ENCODE measurements at places on chromosomes 3 and 15.

DNA sequence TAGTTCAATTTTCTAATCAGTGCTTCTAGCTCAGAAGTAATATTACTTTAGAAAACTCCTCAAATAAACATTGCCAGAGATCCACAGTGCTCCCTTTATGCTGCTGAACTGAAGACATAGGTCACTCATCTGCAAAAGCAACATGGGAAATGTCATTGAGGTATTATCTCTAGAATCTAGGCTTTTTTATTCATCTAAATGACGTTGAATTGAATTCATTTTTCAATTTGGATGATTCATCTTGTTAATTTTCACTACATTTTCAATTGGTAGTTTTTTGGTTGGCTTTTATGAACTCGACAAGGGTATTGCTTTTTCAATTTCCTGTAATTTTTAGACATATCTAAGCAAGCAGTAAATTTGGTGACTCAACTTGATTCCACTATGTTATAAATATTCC, 275.4 kb downstream of the NFKBIZ start:
- DNase-seq, result no peak

- DNase-seq, result no peak
Observed at GRCh38 chr15:38168467-38169070, 84.1 kb upstream of the SPRED1 start.

- DNase-seq, result no peak
Observed at GRCh38 chr15:71060983-71061382, 54.3 kb upstream of the THSD4 start.

DNA sequence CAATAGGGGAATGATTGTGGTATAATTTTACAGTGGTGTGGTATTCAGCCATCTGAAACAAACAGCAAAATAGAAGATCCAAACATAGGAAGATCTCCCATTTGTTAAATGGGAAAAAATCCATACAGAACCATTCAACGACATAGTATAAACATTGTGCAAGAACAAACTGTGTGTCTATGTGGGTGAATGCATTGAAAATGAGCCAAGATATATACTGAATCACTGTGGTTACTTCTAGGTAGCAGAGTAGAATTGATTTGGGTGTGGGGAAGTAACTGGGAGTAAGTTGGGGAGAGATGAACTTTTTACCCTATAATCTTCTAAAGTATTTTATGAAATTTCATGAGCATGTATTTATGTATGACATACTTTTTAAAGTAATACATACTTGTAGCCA, 123.1 kb upstream of the UMPS start:
- no peak for DNase-seq

GRCh38 chr15:98909968-98910885, 97.4 kb downstream of the PGPEP1L start:
- DNase-seq, result no peak

GRCh38 chr3:58562498-58562897, 14.7 kb downstream of the FAM107A start:
- no peak for DNase-seq

DNA sequence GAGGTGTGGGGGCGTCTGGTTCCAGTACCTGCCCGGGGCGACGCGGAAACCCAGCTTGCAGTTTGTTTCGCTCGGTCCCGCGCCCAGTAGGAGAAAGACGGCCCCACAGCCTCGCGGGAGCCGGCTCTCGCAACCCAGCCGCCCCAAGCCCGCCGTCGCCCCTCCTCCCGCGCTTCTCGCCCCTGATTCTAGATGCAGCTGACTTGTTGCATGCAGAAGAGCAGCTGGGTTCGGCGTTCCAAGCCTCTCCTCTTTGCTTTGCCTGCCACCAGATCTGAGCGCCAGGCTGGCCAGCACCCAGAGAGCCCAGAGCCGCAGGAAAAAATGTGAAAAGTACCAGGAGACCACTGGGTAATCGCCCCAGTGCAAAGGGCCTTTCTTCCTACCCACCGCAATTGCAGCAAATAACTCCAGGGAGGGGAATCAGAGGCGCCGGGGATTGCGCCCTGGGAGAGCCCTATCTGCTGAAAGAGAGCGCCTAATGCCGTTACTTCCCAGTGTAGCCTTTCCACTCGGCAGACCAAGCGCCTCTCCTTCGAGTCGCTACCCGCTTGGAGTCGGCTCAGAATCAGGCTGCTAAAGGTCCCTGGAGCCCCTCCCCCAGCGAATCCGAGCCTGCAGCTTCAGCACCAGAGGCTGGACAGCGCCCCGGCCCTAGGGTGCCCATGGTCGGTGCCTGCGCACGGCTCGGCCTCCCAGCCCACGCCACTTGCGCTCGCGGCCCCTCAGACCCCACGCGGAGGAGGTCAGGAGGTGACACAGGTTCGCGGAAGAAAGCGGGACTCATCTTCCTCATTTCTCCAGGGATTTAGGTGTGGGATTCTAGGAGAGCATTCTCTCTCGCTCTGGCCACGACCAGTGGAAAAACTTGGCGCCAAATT, 15.7 kb upstream of the AEN start:
- DNase-seq, result peak; percentile 73

DNA sequence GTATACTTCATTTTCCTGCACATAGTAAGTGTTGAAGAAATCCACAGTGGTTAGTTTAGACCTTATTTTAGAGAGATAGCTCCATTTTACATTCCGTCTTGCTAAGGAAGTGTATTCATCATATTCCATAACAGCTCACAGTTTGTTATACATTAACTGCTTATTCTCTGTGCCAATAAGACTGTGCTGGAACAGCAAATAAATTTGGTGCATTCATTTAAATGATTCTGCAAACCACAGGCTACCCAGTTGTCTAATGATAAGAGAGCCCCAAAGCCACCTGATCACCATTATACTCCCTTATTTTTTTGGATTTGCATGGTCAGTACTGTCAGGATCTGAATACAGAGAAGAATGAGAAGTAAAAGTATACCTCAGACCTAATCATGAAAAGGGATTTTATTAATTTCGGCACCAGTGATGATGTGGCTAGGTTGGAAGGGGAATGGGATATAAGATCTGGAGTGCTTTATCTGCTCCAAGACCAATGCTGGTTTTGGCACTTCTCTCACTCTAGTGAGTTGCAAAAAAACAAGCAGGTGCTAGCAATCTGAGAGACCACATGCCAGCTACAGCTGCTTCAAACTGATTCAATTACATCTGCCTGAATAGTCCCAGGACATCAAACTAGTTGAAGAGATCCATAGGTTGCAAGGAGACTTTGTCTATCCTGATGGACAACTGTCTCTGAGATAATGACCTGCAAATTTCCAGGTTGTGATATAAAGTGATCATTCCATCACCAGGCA, 254.8 kb downstream of the ZBTB20 start:
- no peak for DNase-seq

- peak; percentile 95 for DNase-seq
Observed at GRCh38 chr15:90234096-90234988, at the start of gene GDPGP1. GDPGP1 (plus strand) TSS chr15:90234209; CDS start chr15:90240909, 6,700 bp downstream.

GRCh38 chr3:117545484-117545883, 835.9 kb downstream of the TUSC7 start:
- no peak for DNase-seq

- no peak for DNase-seq
Observed at GRCh38 chr15:71337197-71337845, 222.1 kb downstream of the THSD4 start.

DNA sequence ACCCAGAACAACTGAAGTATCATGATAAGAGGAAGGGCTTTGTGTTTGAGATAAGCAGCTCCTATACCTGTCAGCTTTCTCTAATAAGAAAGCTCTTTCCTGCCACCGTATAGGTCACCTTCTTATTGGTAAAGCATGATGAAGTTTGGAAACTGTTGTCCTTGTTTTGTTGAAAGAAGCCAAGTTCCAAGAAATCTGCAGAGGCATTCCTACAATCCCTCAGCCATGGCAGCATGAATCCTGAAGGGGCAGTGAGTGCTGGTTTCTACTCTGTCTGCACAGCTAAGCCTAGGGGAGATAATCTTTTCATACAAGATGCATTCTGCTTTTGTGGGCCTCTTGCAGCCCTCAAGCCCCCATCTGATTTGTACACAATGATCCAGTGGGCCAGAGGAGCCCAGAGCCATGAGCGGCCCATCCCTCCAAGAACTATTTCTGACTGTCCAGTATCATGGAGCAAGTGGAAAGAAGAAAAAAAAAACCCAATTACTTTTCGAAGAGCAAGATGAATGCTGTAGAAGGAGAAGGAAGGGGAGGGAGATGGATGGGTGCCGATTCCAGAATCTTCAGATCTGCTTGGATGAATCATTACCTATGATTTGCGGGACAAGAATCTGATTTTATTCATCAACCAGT, 1.9 kb upstream of the THBS1 start:
- DNase-seq, result no peak

GRCh38 chr15:61307474-61307873, 78.4 kb upstream of the RORA start:
- no peak for DNase-seq

GRCh38 chr15:101173233-101174119, 78.4 kb downstream of the CHSY1 start:
- no peak for DNase-seq

DNA sequence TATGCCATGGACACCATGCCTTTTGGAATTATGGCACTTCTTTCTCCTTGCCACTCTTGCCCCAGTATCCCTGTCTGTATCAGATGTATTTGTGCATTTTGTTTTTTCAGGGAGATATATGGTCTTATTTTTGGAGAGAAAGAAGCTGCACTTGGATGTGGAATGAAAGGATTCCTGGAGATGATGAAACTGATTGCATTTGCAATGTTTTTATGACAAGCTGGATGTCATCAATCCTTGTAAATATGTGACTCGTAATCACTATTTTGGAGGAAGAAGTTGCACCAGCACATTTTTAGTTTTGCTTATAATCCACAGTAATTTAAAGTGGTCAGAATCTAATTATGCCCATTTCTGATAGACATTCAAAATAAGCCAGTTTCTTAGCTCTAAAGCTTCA, 165.0 kb downstream of the NR1D2 start:
- no peak for DNase-seq

GRCh38 chr3:42665050-42665878, 11.8 kb downstream of the ZBTB47 start:
- DNase-seq, result no peak

DNA sequence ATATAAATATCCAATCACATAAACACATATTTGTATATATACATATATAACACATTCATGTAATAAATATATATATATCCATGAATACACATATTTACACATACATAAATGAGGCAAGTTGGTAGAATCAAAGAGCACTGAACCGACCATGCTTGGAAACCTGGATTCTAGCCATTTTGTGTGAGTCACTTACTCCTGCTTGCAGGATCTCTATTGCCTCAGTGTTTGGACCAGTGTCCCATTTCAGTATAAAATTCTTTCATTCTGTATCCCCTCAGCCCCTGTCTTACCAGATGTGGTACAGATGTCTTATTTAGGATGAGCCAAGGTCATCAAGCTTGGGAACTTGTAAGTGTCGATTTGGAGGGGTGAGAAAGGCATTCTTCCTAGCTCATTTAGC, 391.4 kb upstream of the FRG2C start:
- DNase-seq, result no peak

- no peak for DNase-seq
Observed at GRCh38 chr3:153760948-153761347, 360.2 kb upstream of the ARHGEF26 start.

DNA sequence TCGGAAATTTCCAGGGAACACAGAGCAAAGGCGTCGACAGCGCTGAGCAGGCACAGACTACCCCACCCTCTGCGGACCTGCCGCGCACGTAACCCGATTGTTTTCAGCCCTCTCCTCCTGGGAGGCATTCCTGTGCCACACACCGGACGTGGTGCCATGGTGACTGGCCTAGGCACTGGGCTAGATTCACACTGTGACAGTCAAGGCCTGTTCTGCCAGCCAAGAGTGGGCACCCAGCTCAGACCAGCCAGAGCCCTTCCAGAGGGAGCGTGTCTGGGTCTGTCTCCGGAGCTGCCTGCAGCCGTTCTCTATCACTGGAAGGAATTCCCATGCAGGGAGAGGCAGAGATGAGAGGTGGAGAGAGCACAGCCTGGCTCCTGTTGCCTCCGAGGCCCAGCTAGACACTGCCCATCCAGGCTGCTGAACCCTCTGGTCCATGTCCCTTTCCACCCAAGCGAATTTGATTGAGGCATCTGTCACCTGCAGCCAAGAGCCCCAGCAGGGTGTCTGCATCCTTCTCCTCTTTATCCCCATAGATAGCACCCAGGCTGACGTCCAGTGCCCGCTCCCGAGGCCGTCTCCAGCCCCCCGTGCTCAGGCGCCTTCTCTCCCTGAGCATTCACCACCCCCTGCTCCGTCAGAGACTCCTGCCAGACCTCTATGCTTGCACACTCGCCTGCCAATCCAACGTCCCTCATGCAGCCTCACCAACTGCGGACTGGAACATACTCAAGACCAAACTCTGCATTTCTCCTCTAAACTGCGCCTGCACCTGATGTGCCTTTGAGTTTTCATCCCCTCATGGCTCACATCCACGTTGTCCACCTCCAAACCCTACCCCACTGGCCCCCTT, 267.5 kb downstream of the OCA2 start:
- no peak for DNase-seq

- no peak for DNase-seq
Observed at GRCh38 chr3:59558906-59559720, 509.3 kb upstream of the CFAP20DC start.

DNA sequence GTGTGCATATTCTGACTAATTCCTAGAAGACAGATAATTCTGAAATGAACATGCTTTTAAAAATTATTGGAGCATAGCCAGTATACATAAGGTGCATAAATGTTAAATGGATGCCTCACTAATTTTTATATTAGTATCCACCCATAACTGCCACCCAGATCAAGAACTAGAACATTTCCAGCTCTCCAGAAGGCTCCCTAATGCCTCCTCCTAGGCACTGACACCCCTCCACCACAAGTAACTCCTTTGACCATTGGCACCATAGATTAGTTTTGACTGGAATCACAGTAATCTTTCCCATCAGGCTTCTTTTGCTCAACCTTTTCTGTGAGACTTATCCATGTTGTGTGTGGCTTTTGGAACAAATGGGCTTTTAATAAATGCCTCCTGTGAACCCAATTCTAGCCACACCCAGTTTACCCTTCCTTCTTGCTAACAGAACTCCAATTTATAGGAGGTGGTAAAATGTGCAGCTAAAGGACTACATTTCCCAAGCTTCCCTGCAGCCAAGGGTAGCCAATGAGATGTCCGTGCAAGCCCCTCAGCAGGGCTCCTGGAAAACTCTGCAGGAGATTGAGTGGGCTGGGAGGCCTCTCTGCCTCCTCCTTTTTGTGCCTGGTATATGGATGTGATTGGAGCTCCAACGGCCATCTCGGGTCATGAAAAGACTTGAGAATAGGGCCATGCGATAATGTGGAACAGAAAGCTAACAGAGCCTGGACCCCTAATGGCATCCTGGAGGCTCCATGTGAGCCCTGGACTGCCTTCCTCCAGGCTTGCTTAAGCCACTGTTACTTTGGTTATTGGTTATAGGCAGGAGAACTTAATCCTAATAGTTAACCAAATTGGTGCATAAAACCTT, 322.6 kb upstream of the TLE3 start:
- DNase-seq, result no peak

- DNase-seq, result no peak
Observed at GRCh38 chr3:21405671-21406667, 345.0 kb downstream of the ZNF385D start.

- DNase-seq, result no peak
Observed at GRCh38 chr15:25739687-25740121, 123.4 kb downstream of the ATP10A start.

- no peak for DNase-seq
Observed at GRCh38 chr3:191500892-191501291, 39.9 kb downstream of the PYDC2 start.

All from activated naive CD8-positive, alpha-beta T cell treated with anti-CD3 and anti-CD28 coated beads, Interleukin-2, amount 10 ng/mL, durations not matched to agents 7 days and 5 days (primary cell).